ENCODE measurements at places on chromosomes 11 and 22. TPM values are rescaled to one million over a fixed set of nuclear protein-coding genes. Genes with fewer than 3 reads are reported as not detected.
A peak's percentile ranks its signal among the peaks of the same experiment; 100 is the strongest.

The NDUFS3 gene
- total RNA-seq, result 104 TPM

The SMC1B gene
- total RNA-seq, result not detected

The PLAAT4 gene
- 3.5 TPM for total RNA-seq

GRCh38 chr11:23192256-23192655, 332.0 kb upstream of the CCDC179 start:
- peak; percentile 41 for DNase-seq

GRCh38 chr22:38257650-38258250, 15.1 kb downstream of the TMEM184B start:
- DNase-seq, result no peak

- DNase-seq, result no peak
Observed at GRCh38 chr11:99683933-99684332, 663.2 kb downstream of the CNTN5 start.

DNA sequence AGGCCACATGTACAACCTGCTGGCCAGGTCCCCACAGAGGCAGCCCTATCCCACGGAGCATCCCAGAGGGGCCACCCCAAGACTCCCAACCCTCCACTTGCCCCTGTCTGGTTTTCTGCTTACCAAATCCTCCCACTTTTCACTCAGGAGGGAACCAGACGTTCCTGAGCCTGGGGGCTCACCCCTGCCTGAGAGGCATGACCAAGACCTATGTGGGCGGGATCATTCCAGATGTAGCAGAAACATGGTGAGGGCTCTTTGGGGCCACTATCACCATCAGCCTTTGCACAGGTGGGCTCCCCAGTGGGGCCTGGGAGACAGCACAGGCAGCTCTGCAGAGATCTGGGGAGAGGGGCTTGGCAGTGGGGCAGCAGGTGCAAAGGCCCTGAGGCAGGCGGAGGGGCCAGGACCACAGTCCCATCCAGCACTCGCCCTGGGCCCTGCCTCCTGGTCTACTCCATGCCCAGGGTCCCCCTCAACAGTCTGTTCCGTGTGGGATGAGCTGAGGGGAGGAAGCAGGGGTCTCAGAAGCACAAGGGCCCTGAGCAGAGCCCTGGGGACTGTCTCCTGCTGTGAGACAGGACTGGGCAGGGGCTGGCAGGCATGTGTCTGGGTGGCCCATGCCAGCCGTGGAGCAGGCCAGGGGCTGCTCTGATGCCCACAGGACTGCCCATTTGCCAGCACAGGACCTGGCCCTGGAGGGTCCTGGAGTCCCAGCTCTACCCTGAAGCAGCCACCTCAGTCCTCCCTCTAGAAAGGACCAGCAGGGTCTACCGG, 9.4 kb downstream of the PIM3 start:
- no peak for DNase-seq

GRCh38 chr11:102831489-102832440, 11.6 kb downstream of the MMP3 start:
- peak; percentile 19 for DNase-seq

- no peak for DNase-seq
Observed at GRCh38 chr11:117172724-117173421, 5.7 kb upstream of the SIDT2 start.

DNA sequence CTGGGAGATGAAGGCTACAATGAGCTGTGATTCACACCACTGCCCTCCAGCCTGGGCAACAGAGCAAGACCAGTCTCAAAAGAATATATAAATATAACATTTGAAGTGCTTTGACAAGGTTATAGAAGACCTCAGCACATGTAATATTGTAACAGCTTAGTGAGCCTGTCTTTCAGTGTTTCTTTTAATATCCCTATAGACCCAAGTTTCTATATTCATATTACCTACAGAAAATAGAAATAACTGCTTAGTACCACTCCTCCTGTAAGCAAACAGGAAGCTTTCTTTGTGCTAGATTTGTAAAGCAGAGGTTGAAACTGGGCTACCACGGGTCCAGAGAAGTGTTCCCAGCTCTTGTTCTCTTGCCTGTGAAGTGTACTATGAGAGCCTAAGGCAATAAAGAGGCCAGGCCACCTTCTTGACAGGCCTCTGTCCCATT, 68.2 kb downstream of the PPP2R1B start:
- DNase-seq, result no peak

DNA sequence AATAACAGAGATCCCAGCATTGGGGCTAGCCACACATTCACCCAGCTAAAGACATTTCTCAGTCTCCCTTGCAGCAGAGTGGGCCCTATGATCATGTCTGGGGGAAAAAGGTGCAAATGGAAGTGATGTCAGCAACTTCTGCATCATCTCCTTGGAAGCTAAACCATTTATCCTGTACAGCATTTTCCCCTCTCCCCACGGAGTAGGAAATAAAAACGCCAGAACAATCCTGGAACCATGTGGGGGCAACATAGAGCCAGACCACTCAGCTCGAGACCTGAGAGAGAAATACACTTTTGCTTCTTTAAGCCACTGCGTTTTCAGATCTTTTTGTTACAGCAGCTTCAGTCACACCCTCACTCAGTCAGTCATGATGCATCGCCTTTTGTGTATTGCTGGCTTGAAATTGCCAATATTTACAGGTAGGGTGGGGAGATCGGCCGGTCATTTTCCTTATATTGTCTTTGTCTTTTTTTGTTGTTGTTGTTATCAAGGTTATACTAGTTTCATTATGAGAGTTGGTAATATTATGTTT, 9.1 kb upstream of the RAC2 start:
- DNase-seq, result no peak

GRCh38 chr11:57240007-57240406, 3.0 kb upstream of the APLNR start:
- DNase-seq, result no peak

DNA sequence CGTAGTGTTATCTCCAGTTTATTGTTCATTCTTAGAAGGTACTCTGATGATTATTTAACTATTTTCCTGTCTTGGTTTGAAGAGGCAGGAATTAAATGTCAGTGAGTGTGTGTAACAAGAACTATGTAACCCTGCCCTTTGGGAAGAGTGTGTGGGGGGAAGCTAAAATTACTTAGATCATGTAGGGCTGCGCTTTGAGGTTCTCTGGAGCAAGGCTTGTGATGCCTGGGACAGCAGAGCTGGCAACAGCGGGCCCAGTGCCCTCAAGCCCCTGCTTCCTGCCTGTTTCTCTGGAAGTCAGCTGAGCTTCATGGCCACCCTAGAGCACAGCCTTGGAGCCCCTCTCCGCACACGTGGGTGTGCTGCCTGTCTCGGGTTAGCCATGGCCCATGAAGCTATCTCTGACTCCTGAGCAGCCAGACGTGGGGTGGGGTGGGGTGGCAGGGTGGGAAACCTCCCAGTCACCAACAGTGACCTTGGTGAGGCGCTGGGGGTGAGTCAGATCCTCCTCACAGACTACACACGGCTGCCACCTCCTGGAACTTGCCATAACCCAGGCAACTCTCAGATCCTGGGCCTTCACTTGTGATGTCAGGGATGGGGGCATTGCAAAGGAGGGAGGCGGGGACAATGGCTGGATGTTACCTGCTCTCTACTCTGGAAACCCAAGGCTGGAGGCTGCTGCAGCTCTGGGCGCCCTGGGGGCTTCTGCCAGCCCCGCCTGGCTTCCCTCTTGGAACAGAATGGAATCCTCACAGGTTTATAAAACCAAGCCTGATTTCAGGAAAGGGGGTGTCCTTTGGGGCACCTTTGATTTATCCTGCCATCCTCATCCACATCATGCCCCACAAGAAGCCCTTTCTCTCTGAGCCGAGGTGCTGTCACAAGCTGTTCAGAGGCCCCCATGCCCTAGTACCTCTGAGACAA, 88.6 kb downstream of the SNX19 start:
- peak; percentile 82 for DNase-seq

GRCh38 chr11:111047374-111047773, 198.2 kb upstream of the POU2AF2 start:
- peak; percentile 21 for DNase-seq

DNA sequence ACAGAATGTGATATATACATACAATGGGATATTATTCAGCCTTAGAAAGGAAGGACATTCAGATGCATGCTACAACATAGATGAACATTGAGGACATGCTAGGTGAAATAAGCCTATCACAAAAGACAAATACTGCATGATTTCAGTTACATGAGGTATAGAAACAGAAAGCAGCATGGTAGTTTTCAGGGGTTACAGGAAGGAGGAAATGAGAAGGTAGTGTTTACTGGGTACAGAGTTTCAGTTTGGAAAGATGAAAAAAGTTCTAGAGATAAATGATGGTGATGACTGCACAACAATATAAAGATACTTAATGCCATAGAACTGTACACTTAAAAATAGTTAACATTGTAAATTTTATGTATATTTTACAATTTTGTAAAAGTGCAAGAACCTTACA, 266.7 kb upstream of the C11orf87 start:
- DNase-seq, result no peak

DNA sequence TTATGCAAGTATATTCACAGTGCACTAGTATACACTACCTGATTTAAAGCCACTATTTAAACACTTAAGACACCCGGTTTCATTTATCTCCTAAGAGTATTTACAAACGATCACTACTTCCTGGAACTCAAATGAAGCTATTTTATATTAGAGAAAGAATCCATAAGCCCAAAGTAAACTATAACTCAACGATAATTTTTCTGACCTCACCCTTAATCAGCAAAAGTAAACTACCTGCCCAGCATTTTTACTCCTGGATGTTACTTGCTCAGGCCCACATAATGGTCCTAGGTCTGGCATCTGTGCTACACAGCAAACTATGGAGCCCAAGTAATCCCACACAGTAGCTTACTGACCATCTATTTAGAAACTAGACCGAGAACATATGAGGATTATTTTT, 33.4 kb downstream of the TSG101 start:
- DNase-seq, result no peak

- DNase-seq, result no peak
Observed at GRCh38 chr11:120971825-120972224, 52.1 kb upstream of the TBCEL start.

DNA sequence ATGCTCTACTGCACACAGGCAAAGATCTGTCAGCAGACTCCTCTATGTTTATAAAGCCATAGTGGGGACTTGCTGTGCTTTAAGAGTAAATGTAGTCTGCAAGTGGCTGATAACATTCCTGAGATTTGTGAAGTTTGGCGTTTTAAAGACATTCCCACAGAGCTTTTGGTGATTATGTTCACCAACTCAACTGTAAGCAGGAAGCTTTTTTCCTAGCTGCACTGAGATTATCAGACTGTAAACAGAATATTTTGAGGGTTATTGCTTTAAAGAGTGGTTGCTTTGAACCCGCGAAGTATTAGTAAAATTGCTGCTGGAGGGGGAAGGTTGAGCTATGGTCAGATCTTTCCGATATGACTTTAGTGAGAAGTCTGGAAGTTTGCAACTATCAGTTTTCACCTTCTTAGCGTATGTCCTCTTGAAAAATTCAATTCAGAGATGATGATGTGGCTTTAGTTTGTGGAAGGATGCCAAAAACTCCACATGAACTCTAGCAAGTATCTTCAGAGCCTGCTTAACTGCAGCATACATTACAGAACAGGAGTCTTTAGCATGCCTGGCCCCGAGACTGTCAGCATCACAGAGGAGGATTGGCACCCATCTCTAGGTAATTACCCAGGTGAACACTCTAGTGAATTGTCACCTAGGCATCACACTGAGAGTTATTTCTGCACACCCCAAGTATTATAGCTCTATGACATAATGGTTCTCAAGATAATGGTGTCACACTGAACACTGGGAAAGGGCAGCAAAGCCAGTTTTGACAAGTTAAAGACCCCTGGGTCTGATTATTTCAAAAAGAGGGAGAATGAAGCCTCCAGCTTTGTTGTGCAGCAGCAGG, 89.9 kb downstream of the MTNR1B start:
- peak; percentile 61 for DNase-seq

DNA sequence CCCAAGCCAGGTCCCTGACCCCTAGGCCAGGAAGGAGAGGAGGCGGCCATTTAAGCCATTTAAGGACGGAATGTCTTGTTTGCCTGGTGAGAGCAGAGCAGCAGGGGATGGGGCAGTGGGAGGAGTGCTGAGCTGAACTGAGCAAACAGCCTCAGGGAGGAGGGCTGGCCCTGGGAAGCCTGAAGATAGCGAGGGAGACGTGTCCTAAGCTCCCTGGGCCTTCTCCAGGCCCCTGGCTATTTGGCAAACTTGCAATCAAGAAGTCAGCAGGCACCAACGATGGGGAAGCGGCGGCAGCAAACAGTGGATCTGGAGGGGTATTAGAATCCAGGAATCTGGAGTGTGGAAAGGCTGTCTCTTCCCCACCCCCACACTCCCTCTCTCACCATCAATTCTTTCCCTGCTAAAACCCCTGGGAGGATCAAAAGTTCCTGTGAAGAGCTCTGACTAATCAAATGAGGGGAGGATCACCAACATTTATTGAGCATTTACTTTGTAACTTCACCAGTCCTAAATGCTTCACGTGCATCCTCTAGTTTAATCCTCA, 8.8 kb downstream of the BCL9L start:
- peak; percentile 61 for DNase-seq

GRCh38 chr11:94149431-94150017, 20.9 kb downstream of the PANX1 start:
- DNase-seq, result peak; percentile 58

All from LHCN-M2 (cell line).